Substantia nigra (tissue), 51 donors: ENCODE measurements at places on chromosomes 6 and 20.

DNA sequence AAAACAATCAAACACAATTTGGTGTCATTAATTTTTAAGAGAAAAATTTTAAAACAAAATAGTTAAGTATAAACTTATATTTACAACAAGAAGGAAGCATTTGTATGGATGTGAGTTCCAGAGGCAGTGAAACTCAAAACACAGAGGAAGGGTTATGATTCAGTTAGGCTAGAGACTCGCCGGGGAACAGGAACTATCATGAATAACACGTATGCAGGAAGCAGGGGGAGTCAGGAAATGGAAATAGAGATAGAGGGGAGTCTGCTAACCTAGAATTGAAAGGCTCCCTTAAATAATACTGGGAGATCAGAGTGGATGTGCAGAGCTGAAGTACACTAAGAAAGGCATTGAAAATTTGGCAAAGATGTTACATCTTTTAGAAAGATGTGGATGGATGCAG, 14.2 kb upstream of the HLA-DRB1 start:
- no peak for DNase-seq

GRCh38 chr20:37144856-37145404, 34.2 kb upstream of the RPN2 start:
- no peak for DNase-seq

DNA sequence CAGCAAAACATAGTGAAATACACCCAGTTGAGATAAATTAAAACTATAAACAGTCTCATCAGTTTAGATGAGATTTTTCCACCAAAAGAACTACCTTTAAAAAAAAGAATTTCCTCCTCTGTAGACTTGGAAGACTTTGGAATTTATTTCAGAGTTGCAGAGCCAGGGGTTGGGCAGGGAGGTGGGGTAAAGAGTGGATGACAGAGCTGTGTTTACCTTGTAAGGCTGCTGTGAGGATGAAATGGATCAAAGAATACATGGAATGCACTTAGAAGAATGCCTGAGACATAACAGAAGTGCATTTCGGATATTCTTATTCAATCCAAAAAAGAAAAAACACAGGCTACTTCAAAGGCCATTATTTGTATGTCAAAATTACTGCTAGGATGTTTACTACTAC, 6.4 kb upstream of the LY86 start:
- DNase-seq: no peak

GRCh38 chr6:15569035-15569995, 93.5 kb downstream of the DTNBP1 start:
- DNase-seq: no peak

- no peak for DNase-seq
Observed at GRCh38 chr6:49790341-49790740, 3.3 kb upstream of the PGK2 start.

- DNase-seq: no peak
Observed at GRCh38 chr20:4502756-4503155, 219.0 kb upstream of the PRND start.

DNA sequence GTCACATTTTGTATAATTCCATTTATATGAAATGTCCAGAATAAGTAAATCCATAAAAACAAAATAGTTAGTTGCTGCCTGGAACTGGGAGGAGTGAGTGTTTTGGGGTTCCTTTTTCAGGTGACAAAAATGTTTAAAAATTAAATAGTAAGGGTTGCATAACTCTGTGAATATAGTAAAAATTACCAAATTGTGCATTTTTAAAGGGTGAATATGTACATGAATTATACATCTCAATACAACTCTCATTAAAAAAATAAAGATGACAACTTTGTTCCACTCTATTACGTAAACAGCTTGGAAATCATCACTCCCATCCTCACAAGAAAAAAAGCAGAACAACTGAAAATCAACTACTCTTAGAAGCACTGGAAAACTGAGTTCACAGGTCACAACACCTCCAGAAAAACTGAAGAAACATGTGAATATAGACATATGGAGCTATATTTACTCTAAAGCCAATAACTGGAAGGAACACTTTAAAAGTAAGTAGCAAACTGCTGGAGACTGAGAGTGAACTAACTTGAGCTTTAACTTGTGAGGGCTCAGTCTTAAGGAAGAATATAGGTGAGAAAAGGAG, 40.0 kb downstream of the RANBP9 start:
- no peak for DNase-seq

GRCh38 chr6:68108233-68108835, 526.7 kb upstream of the ADGRB3 start:
- no peak for DNase-seq

- no peak for DNase-seq
Observed at GRCh38 chr6:159151266-159151855, 17.8 kb upstream of the FNDC1 start.

DNA sequence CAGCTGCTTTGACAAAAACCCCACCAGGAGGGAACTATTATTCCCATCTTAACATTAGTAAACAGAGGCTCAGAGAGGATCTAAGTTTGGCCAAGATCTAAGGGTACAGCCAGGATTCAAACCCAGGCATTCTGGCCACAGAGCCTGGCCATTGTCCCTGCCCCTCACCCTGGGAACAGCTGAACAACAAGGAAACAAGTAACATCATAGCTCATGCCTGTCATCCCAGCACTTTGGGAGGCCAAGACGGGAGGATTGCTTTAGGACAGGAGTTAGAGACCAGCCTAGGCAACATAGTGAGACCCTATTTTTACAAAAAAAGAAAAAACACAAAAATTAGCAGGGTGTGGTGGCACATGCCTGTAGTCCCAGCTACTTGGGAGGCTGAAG, 27.5 kb downstream of the TOX2 start:
- DNase-seq: no peak

DNA sequence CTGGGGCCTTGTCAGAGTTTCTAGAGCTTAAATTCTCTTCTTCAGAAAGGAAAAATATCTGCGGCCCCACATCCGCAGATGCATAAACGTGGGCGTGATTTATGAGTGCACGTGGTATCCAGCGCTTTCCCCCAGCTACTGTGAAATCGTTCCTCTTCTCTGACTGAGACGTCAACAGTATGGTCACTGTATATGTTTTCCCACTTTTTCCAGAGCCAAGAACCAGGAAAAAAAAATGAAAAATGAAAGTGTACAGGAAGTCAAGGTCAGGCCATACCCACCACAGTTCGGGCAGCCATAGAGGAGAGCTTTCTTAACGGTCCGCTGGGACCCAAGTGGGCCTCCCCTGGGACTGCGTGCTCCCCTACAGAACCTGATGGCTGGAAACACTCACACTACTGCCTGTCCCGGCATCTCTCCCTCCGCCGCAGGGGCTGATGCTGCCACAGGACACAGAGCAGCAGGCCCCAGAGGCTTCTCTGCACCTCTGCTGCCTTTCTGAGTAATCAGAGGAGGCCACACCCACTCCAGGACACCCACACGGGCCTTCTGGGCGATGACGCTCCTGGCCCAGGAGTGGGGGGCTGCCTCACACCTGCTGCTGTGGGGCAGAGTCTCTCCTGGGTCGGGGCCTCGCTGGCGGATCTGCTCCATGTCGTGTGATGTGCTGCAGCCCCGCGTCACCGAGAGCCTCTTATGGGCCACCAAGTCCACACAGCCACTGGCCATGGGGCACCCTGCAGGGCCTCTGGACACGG, 16.4 kb upstream of the STX16 start:
- no peak for DNase-seq

DNA sequence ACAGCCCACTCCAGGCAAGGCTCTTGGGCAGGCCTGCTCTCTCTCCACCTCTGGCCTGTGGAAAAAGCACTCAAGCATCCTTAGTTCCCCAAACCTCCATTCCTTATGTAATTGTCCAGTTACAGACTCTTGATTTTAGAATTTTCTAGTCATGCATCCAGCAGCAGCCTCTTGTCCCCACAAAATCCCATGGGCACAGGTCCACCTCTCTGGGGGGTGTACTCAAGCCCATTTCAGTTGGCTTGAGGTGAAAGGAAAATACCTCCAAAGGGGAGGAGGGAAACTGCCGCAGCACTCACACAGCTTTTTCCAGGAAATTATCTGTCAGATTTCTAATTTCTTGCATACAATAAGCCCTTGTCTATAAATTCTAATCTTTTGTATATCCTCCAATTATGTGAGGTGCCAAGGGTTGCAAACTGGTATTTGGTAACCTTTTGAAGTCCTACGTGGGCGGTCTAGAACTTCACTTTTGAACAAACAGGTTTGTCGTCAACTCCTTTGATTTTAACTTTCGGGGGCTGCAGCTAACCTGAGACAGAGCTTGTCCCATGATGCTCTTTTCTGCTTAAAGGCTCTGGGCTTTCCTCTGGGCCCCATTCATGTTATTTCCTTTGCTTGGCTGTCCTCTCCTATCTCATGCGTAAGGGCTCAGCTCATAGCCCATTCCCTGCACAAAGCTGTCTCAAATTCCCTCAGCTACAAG, 104.7 kb upstream of the CEP85L start:
- no peak for DNase-seq

GRCh38 chr20:41524980-41525613, 93.1 kb downstream of the CHD6 start:
- DNase-seq: no peak

GRCh38 chr6:106882601-106883518, 91.7 kb downstream of the CD24 start:
- DNase-seq: no peak

DNA sequence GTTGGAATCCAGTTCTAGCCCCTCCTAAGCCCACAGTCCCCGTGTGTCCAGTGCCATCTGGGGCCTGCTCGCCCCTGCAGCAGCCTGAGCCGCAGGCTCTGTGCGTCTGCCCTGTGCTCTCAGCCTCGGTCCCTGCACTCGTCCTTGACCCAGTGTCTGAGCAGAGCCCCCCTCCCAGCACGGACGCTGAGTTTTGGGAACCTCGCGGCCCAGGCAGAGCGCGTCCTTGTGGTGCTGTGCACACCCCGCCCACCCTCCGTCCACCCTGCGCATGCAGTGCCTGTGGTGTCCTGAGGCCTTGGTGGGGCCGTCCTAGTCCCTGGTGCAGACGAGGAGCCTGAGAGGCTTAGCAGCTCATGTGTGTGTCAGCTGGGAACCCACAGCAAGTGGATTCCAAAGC, 31.6 kb downstream of the OSBPL2 start:
- DNase-seq: no peak

DNA sequence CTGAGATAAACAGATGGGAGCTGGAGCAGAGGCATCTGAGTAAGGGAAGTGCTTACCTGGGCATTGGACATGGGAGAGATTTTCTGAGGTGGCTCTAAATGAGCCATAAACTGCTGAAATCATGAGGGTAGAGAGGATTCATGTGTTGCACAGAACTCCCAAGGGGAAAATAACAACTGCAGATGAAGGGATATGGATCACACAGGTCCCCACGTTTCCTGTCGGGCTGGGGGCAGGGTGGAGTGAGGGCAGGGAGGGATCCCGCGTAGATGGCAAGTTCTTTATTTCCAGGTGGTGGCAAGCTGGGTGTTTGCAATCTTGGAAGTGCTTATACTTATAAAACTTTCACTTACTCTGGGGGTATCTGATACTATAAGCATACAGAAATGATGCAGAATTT, 422.6 kb upstream of the FLRT3 start:
- DNase-seq: no peak

DNA sequence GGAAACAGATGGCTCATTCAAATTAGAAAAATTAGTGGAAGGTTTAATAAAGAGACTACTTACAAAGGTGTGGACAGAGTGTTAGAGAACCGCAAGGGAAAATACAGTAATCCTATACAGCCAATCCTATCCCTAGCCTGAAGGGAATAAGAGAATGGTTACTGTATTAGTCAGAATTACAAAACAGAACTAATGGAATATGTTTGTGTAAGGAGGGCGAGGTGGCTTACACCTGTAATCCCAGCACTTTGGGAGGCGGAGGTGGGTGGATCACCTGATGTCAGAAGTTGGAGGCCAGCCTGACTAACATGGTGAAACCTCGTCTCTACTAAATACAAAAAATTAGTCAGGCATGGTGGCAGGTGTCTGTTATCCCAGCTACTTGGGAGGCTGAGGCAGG, 16.3 kb upstream of the TRPC4AP start:
- DNase-seq: no peak
